ENCODE measurements at places on chromosomes 2 and 18.

- DNase-seq: no peak
Measured at GRCh38 chr18:27582760-27583412, 397.8 kb upstream of the CHST9 start.

GRCh38 chr2:30412684-30413570 lies 34.1 kb upstream of the LCLAT1 start:
- no peak for DNase-seq

- DNase-seq: no peak
Measured at GRCh38 chr2:3759331-3759730, 56.0 kb downstream of the DCDC2C start.

DNA sequence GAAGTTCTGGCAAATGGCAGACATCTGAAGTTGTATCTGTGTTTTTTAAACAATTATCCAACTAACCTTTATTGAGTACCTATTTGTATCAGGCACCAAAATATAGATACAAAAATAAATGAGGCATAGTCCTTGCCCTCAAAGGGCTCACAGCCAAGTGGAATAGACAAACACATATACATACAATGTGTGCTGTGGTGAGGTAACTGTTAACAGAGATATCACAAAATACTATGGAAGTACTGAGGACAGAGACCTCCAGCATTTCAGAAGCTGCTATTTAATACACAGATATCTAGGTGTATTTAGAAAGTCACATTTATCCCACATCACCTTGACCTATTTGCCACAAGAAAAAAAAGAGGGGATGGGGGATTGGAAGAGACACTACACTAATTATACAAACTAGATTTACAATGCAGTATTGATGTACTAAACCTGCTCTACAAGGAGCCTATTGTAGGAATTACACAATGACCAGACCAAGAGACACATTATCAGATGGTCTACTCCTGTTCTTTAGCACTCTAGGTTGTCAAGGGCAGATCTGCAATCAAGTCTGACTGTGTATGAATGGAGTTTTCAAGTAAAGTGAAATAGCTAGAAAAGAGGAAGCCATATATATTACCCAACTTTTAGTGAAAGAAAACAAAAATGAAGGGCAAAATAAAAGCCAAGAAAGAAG lies 62.2 kb downstream of the SPIRE1 start:
- no peak for DNase-seq

- no peak for DNase-seq
Measured at GRCh38 chr2:182014284-182014683, 28.6 kb downstream of the PPP1R1C start.

GRCh38 chr18:58230438-58231179 lies 186.6 kb downstream of the NEDD4L start:
- no peak for DNase-seq

- DNase-seq: no peak
Measured at GRCh38 chr2:217000406-217000805, 140.5 kb upstream of the TNP1 start.

- DNase-seq: no peak
Measured at GRCh38 chr2:59084326-59084725, 843.2 kb upstream of the FANCL start.

DNA sequence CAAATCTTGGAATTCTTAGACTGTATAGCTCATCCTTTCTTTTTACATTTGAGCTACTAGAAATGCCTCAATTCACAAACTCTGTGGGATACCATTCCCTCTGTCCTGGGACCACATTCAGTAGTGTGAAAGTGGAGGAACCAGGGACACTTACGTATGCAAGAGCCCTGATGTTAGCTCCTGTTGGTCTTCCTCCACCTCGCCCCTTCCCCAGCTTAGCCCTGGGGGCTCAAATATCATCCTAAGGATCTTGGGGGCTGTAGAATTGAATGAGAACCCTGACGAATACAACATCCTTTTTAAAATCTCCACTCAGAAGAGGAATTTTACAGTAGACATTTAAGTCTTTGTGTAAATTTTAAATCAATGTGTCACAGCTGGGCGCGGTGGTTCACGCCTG lies 65.2 kb upstream of the RAPH1 start:
- DNase-seq: no peak

DNA sequence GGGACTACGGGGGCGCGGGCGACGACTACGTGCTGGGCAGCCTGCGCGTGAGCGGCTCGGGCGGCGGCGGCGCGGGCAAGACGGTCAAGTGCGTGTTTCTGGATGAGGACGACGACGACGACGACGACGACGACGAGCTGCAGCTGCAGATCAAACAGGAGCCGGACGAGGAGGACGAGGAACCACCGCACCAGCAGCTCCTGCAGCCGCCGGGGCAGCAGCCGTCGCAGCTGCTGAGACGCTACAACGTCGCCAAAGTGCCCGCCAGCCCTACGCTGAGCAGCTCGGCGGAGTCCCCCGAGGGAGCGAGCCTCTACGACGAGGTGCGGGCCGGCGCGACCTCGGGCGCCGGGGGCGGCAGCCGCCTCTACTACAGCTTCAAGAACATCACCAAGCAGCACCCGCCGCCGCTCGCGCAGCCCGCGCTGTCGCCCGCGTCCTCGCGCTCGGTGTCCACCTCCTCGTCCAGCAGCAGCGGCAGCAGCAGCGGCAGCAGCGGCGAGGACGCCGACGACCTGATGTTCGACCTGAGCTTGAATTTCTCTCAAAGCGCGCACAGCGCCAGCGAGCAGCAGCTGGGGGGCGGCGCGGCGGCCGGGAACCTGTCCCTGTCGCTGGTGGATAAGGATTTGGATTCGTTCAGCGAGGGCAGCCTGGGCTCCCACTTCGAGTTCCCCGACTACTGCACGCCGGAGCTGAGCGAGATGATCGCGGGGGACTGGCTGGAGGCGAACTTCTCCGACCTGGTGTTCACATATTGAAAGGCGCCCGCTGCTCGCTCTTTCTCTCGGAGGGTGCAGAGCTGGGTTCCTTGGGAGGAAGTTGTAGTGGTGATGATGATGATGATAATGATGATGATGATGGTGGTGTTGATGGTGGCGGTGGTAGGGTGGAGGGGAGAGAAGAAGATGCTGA lies 1.4 kb downstream of the SOX11 start:
- DNase-seq: no peak

DNA sequence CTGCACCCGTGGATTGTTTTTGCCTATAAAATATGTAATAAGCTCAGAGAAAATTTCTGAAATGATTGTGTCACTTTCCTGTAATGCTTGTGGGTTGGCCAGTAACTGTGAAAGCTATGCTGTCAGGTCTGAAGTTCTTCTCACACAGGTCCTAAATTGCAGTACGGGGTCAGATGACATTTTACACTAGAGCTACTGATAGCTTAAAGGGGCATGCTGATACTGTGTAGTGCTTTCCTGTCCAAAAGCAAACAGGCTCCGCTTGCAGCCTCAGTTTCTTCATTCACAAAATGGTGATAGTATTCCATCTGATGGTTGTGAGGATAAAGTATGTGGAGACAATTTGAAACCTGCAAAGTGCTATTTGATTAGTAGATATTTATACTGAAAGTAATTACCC lies 7.6 kb upstream of the FARSB start:
- DNase-seq: no peak

GRCh38 chr18:5969989-5970403 lies 74.7 kb upstream of the TMEM200C start:
- no peak for DNase-seq

DNA sequence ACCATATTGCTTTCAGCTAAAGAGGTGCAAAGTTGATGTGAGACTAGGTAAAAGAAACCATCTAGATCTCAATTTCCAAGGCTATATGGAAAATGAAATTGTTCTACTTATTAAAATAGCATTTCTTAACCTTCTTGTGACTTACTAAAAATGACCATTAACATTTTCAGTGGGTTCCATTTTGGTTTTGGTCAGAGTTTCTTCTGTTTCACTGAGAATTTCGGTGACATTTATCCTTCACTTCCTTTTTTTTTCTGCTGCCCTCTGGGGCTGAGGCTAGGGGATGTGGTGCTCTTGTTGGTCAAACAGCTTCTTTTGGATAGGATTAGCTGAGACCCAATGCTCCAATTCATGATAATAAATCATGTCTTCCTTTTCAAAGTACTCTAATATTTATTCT lies 44.3 kb upstream of the REL start:
- no peak for DNase-seq

DNA sequence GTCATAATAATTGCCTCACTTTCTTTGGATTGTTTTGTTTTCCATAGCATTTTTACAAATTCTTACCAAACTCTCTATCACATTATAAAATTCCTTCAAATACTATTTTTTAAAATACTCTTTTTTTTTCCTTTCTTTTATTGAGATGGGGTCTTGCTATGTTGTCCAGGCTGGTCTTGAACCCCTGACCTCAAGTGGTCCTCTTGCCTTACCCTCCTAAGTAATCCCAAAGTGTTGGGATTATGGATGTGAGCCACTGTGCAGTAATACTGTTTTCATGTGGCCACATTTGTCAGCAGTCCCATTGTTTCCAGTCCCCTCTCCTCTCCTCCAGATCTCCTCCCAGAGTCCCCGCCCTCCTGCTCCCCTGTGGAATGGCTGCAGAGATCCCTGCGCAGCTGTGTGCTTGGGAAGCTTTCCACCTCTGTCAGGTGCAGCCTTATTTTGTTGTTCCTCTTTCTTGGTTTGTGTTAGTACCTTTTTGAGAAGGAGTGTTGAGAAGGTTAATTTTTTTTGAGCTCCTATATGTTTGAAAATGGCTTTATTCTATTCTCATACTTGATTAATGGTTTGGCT lies 227.3 kb downstream of the LOXHD1 start:
- DNase-seq: no peak

DNA sequence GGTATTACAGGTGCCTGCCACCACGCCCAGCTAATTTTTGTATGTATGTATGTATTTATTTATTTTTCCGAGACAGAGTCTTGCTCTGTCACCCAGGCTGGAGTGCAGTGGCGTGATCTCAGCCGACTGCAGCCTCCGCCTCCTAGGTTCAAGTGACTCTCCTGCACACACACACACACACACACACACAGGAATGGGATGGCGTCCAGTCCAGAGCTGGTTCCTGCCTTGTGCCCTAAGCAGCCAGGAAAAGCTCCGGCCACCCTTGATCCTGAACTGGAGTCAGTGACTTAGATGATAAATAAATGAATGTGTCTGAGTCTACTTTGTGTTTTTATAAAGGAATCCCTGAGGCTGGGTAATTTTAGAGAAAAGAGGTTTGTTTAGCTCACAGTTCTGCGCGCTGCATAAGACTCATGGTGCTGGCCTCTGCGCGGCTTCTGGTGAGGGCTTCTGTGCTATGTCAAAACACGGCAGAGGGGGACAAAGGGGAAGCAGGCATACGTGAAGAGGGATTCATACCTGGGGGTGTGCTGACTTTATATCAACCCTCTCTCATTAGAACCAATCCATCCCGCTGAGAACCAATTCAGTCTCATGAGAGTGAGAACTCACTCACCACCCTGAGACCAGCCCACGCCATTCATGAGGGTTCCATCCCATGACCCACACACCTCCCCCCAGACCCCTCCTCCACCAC lies 59.7 kb upstream of the PHLPP1 start:
- no peak for DNase-seq

DNA sequence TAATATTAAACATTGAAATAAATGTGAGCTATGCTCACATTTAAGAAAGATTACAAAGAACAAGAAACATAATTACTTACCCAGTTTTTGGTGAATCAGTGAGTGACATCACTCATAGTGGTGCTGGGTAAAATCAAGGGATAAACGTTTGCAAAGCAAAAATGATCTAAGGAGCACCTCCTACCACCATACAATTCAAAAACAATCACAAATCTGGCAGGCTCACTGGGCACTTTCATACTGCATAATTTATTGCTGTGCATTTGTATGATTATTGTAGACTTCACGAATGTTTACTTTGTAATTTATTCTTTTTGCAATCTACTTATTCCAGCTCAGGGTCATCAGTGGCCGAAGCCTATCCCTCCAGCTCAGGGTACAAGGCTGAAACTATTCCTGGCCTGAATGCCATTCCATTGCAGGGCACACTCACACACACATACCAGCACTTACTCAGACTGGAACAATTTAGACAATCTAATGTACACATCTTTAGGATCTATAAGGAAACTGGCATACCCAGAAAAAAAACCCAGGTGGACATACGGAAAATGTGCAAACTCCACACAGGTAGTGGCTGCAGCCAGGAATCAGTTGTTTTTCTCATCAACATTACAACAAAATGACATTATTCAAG lies 34.4 kb downstream of the AFTPH start:
- DNase-seq: no peak

GRCh38 chr2:133976659-133977058 lies 277.2 kb upstream of the MGAT5 start:
- no peak for DNase-seq

GRCh38 chr2:23476786-23477185 lies 91.8 kb downstream of the KLHL29 start:
- no peak for DNase-seq

DNA sequence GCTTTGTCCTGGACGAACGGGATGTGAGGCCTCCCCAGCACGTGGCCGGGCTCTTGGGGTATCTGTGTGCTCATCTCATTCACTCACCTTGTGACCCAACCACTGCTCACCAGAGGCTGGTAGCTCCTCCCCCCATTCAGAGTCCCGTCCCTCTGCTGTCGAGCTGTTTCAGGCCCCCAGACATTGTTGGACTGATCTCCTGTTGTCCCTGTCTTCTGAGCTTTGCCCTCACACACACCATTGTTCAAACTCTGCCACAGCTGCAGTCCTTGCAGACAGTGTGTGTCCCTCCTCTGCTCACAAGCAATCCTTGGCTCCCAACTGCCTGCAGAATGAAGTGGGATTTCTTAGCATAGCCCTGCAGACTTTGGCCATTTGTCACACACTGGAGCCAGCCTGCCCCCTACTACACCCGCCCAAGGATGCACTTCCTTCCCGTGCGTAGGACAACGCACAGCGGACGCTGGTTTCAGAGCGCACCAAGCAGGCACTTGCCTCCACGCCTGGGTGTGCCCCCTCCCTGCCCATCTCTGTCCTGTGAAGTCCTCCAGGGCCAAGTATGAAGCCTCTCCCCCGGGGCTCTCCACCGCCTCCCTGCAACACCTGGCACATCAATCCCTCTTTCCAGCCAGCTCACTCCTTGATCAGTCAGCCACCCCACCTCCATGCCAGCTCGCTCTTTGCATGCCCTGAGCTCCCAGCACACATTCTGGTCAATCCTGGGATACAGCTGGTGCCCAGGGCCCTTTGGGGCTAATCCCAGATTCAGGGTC lies 16.5 kb upstream of the PRLH start:
- DNase-seq: no peak

- no peak for DNase-seq
Measured at GRCh38 chr2:101788995-101789970, 91.8 kb downstream of the MAP4K4 start.

DNA sequence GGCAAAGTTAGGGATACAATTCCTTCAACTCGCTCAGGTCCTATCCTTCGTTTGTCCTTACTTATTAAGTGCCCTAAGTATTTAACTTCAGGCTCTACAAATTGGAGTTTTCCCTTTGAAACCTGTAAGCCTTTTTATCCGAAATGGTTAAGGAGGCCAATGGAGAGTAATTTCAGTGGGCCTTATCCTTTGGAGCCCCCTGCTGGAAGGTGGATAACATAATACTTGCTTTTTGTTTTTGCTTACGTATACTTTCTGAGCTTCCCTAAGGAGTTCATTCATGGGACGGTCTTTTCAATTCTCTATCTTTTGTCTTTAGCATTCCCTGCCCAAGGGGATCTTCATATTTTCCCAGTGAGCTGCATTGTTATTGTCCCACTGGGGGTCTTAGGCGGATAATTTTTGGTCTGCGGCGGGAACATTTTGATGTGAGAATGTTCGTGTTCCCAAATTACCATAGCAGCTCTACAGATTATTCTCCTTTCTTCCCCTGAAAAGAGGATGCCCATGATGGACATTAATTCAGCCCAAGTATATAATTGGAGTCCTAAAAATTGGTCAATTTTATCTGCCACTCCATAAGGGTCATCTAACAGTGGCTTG lies 34.4 kb upstream of the TRAPPC8 start:
- no peak for DNase-seq
